Brain microvascular endothelial cell (primary cell): ENCODE measurements at places on chromosomes 16 and 17.
A peak's percentile ranks its signal among the peaks of the same experiment; 100 is the strongest.

GRCh38 chr16:81481207-81481821, 36.7 kb downstream of the CMIP start:
- DNase-seq: peak; percentile 48

GRCh38 chr16:11032000-11032921, 87.9 kb downstream of the CLEC16A start:
- no peak for DNase-seq

GRCh38 chr17:21066394-21066793, 23.6 kb upstream of the USP22 start:
- DNase-seq: no peak

DNA sequence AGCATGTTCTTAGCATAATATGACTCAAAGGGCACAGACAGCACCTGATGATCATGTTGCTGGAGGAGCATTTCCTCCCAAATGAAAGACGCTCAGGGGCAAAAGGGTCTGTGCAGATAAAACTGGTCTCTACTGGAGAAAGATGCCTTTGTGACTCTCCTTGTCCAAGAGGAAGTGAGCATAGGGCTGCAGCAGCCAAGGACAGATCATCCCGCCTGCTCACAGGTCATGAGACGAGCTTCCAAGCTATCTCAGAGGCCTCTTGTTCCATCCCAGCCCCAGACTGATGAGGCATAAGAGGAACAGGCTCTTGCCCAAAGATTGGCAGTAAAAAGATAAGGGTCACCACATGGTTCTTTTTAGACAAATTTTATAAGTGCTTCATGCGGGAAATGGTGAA, 141.8 kb downstream of the KATNIP start:
- DNase-seq: no peak

- DNase-seq: no peak
These were observed 28.0 kb downstream of the NFATC3 start for GRCh38 chr16:68113059-68113761.
